ENCODE measurements at places on chromosomes 12 and 14.

DNA sequence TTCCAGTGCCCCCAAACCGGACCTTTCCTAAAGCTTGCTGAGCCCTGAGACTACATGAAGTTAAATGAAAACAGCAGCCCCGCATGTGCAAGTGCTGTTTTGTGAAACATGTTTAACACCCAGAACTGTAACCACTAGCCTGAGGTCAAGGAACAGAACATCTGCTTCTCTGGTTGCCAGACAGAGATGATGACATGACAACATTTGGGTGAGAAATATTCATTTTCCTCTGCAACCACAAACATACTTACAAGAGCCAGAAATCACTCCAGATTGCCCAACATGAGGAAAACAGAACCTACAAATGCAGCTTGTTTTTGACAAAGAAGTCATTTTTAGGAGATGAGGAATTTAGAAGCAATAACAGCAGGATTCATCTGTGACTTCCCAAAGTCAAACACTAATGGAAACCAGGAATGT lies 110.4 kb downstream of the BCAT1 start:
- no peak for DNase-seq

DNA sequence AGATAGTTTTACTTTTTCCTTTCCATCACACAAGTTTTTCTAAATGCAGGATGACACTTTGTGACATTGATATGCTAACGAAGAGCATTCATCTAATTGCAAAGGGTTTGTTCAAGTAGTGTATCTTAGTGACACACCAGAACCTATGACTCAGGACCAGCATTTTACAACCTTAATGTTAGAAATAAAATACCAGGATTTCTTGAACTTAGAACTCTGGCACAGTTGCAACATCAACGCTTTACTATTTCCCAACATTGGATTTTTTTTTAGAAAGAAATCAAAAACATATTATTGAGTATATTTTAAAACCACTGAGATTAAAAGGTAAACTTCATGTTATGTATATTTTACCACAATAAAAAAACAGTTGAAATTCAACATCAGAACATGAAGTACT lies 17.9 kb upstream of the PLEKHG6 start:
- DNase-seq: no peak

GRCh38 chr14:50230701-50231474 lies 490 bp downstream of the SOS2 start:
- DNase-seq: no peak

- no peak for DNase-seq
Observed at GRCh38 chr14:75343911-75344310, 65.3 kb downstream of the FOS start.

DNA sequence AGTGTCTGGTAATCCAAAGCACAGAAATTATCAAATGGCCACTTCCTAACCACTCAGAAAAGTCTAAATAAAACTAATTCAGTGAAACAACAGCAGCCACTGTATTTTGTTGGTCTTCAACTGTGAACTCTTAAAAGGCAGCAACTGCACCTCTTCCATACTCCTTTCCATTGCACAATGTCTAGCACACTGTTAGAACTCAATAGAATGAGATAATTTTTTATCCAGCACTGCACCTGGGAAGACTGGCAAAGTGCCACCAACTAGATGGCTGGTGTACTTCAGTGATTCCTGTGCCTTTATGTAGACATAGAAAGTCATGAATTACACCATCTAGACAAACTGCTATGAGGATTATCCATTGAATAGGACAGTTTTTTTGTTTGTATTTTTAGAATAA lies 26.2 kb downstream of the LGR5 start:
- DNase-seq: no peak

GRCh38 chr12:117897372-117898161 lies 71.2 kb downstream of the KSR2 start:
- no peak for DNase-seq

GRCh38 chr14:89202413-89203190 lies 214.4 kb downstream of the FOXN3 start:
- no peak for DNase-seq

Measured in activated T-helper 1 cell treated with anti-CD3 and anti-CD28 coated beads, Interleukin-2, amount 50 U/mL, for 16 hours (primary cell).